ENCODE measurements at places on chromosomes 16 and 17.

DNA sequence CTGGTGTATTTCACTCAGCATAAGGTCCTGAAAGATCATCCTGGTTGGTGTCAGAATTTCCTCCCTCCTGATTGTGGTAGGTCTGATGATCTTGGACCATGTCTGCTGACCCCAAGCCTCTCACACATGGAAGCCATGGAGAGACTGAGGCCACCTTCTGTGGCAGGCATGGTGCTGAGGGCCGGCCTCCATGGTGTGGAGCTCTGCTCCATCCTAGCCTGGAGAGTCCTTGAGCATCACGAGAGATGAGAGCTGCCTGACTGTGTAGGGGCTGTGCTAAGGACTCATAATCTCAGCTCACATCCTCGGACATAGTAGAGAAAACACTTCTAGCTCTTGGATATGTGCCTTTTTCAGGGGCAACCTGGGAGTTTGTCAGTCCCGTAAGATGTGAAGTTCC, 40.6 kb downstream of the MPRIP start:
- no peak for DNase-seq

DNA sequence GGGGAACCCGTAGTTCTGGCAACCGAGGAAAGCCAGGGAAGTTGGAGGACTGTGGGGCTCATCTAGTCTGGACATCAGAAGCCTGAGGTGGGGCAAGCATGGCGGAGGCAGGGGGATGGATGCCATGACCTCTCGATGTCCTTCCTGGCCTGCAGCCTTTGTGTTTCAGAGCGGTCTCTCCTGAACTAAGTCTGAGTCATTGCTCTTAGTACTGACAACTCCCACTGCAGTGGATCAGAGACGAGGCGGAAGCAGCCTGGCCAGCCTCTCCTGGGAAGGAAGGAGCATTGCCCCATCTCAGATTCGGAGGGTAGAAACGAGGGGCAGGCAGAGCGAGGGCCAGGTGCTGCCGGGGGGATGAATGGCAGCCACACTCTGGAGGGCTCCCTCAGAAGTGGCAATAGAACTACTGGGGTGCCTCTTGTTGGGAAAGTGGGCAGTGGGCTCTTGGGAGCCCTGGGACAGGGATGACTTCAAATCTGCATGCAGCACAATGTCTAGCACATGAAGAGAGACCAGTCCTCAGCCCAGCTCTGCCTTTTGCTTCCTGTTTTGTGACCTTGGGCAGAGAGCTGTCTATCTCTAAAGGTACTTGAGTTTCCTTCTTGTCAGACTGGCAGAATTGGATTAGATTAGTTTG, 3.6 kb upstream of the STAC2 start:
- DNase-seq = no peak

DNA sequence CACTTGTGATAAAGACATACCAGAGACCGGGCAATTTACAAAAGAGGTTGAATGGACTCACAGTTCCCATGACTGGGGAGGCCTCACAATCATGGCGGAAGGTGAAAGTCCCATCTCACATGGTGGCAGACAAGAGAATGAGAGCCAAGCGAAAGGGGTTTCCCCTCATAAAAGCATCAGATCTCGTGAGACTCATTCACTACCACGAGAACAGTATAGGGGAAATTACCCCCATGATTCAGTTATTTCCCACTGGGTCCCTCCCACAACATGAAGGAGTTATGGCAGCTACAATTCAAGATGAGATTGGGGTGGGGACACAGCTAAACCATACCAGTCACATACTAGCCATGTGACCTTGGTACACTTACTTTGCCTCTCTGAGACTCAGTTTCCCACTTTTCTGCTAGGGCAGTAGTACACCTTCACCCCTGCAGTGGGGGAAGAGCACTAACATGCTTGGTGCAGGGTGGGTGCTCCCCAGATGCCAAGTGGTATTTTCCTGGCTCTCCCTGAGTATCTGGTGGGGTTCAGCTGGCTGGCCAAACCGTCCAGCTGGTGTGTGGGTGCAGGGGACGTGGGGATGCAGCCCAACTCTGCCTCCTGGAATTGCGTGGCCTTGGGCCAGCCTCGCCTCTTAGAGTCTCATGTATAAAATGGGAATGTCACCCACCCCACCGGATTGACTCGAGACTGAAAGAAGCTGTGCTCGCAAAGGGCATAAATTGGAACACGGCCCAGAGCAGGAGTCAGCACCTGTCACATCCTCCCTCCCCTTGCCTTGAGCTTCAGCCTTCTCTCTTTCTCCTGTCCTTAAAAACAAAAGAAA, 364.1 kb downstream of the CPPED1 start:
- DNase-seq = peak; percentile 85

GRCh38 chr17:47611372-47612350, 38.1 kb upstream of the KPNB1 start:
- no peak for DNase-seq

- DNase-seq = no peak
Measured at GRCh38 chr16:19432429-19432828, 14.7 kb downstream of the TMC5 start.

DNA sequence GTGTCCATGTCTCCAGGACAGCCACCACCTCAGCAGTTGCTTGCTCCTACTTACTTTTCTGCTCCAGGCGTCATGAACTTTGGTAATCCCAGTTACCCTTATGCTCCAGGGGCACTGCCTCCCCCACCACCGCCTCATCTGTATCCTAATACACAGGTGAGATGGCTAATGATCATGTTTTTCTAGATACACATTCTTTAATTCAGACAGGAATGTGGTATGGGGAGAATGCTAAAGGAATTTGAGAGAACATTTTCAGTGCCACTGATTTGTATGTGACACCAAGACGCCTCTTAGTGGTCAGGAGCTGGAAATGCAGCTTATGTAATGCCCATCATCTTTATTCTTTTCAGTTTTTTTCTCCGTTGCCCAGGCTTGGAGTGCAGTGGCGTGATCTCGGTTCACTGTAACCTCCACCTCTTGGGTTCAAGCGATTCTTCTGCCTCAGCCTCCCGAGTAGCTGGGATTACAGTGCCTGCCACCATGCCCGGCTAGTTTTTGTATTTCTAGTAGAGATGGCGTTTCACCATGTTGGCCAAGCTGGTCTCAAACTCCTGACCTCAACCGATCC, 8.9 kb upstream of the RAPGEFL1 start:
- peak; percentile 35 for DNase-seq

GRCh38 chr16:11546608-11547061, 40.1 kb downstream of the LITAF start:
- DNase-seq = no peak

DNA sequence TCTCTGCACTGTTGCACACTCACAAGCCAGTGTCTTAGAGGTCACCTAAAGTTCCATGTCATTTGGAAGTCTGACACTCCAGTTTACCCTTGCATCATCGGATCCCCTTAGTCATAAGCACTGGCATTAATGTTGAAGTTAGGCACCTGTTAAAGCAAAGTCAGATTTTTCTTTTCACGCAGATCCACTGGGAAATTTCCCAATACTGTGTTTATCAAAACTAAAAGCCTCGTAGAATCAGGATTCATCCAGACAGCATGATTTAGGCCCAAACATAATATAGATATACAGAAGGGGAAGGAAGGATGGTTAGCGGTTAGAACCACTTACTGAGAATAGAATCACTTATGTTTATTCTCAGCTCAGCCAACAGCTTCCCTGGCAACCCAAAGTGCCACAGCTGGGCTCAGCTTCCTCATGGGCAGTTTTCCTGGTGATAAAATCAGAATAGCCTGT, 30.1 kb upstream of the HAPSTR1 start:
- DNase-seq = no peak

DNA sequence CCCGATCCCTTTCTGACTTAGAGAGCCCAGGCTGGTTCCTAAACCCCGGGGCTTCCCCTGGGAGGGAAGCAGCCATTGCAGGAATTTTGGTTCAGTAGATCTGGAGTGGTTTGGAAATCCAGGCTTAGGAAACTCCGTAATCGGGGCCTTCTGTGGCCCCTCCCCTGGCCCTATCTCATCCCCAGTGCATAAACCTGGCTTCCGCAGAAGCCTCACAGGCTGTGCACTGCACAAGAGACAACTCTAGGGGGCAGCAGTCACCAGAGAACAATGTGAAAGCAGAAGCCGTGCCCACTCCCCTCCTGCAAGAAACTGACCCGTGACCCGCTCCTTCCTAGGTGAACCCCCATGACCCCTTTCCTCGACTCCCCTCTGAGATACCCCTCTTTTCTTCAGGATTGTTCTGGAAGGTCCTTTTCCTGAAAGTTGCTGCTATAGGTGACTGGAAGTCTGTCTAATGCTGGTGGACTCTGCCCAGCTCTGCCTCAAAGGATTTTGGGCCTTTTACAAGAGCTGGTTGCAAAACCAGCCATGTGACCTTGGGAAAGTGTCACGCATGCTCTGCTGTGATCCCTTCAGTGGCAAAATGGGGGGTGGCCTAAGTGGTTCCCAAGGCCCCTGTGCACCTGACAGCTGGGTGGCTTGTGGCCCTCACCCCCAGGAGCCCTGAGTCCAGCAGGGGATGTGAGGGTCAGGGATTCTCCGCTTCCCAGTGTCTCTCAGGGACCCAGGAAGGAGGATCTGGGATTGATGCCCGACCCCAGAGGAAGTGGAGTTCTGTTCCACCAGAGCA, 14.4 kb downstream of the GUCY2D start:
- peak; percentile 67 for DNase-seq

- DNase-seq = no peak
Measured at GRCh38 chr17:77474292-77474988, 333.7 kb downstream of the SEC14L1 start.

DNA sequence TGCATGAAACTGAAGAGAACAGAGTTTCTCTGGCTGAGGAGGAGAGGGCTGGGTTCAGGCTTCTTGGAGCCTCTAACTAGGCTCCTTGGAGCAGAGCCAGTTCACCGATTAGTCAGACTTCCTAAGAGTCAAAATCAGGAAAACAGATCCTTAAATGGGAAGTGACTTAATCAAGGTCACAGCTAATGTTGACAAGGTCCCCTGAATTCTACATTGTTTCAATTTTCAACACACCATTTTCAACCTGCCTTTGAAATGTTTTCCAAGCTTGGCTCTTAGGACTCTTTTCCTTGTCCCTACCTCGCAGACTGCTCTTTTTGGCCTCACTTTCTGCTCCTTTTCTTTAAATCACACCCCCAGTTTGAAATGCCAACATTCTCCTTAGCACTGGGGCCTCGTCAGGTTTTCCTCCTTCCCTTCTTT, 16.3 kb downstream of the MYL4 start:
- no peak for DNase-seq

GRCh38 chr17:77821114-77821513, 137.4 kb upstream of the TNRC6C start:
- no peak for DNase-seq

- no peak for DNase-seq
Measured at GRCh38 chr16:84237994-84238750, 1.6 kb downstream of the KCNG4 start.

GRCh38 chr17:3222505-3222904, 15.0 kb downstream of the OR1A1 start:
- no peak for DNase-seq
